Stimulated activated CD8-positive, alpha-beta memory T cell treated with anti-CD3 and anti-CD28 coated beads, Interleukin-4, amount 100 ng/mL, for 48 hours (primary cell): ENCODE measurements at places on chromosomes 5 and 9.

GRCh38 chr9:36930941-36931340 is 103.1 kb downstream of the PAX5 start:
- no peak for DNase-seq

- DNase-seq, result no peak
Observed at GRCh38 chr9:18720691-18721090, 246.7 kb downstream of the ADAMTSL1 start.

DNA sequence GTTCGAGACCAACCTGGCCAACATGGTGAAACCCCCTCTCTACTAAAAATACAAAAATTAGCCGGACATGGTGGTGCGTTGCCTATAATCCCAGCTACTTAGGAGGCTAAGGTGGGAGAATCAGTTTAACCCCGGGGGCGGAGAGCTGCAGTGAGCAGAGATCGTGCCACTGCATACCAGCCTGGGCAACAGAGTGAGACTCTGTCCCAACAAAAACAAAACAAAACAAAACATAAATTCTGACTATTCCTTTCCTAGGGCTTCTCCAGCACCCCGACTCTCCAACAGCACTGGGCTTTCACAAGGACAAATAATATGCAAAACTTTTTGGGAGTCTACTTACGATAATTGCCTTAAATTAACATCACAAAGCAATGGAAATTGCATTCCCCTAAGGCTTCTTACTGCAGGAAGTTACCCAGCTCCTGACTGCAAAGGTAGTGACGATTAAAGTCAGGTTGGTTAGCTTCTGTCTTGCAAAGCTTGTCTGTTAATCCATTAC is 15.9 kb upstream of the CDKN2AIPNL start:
- no peak for DNase-seq

DNA sequence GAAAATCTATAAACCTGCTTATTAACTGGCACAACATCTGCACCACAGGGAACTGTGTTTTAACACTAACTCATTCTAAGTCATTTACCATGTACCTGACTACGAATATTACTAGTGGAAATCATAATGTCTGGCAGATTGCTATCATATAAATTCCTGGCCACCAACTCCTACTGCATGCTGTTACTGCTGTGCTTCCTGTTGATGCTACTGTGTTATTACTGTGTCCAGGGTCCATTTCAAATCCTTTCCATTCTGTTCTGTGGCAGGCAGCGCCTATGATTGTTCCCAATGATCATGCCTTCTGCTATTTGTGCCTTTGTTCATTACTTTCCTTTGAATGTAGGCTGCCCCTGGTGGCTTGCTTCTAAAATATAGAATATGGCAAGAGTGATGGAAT is 4.7 kb upstream of the ZNF131 start:
- DNase-seq, result no peak

- DNase-seq, result no peak
Observed at GRCh38 chr5:77863181-77863580, 87.0 kb upstream of the TBCA start.
